ENCODE measurements at places on chromosomes 16 and 17.

- no peak for DNase-seq
These were observed 10.0 kb downstream of the RAPGEFL1 start for GRCh38 chr17:40187238-40187637.

DNA sequence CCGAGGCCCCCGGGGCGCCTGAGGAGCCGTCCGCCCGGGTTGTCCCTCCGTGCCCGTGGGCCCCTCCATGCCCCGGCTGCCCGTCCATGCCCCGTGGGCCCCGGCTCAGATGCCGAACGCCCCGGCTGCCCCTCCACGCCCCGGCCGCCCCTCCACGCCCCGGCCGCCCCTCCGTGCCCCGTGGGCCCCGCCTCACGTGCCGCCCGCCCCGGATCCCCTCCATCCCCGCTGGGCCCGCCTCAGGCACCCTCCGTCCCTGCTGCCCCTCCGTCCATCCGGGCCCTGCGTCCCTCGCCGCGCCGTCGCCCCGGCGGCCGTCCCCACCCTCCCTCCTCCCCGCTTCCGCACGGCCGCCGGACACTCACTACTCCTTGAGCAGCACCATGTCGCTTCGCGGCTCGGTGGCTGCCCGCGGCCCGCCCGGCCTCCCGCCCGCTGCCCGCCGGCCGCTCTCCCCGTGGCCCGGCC, 382 bp downstream of the PITPNA start:
- no peak for DNase-seq

GRCh38 chr17:53092072-53092471, 730.7 kb upstream of the KIF2B start:
- no peak for DNase-seq

GRCh38 chr17:29032857-29033197, 10.1 kb upstream of the PIPOX start:
- DNase-seq = no peak

- no peak for DNase-seq
These were observed 18.5 kb downstream of the TBKBP1 start for GRCh38 chr17:47712330-47713023.

GRCh38 chr16:2008631-2009163, 924 bp downstream of the ZNF598 start:
- no peak for DNase-seq

GRCh38 chr16:71358464-71358998, at the start of gene CALB2:
CALB2 (plus strand) TSS chr16:71358723; CDS start chr16:71358793, 70 bp downstream.
- peak; percentile 64 for DNase-seq

DNA sequence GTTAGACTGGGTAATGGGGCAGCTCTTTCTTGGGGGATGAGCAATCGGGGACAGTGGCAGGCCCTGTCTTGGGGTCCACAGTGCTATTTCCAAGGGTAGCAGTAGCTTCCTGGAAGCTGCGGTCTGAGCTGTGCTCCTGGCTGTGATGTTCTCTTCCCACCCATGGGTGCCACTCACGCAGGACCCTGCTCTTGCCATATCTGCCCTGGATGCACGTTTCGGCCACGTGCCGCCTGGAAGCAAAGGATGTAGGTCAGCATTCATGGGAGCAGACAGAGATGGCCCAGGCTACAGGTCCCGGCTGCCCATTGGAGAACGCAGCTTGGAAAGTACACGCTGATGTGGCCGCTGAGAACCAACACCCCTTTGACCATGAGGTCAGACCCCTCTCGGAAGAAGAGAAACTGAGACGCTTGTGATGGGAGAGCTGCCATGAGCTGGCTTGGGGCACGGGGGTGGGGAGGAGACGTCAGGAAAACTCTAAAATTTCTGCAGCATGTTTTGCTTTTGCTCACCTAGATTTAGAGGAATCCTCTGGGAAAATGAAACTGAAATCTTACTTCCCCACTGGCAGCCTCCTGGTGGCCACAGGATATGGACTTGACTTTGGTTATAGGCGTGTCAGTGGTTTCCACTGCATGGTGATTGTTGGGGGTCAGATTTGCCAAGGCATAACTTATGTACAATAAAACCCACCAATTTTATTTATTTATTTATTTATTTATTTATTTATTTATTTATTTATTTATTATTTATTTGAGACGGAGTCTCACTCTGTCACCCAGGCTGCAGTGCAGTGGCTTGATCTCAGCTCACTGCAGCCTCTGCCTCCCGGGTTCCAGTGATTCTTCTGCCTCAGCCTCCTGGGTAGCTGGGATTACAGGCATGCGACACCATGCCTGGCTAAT, 36.2 kb upstream of the IRF8 start:
- DNase-seq = no peak

DNA sequence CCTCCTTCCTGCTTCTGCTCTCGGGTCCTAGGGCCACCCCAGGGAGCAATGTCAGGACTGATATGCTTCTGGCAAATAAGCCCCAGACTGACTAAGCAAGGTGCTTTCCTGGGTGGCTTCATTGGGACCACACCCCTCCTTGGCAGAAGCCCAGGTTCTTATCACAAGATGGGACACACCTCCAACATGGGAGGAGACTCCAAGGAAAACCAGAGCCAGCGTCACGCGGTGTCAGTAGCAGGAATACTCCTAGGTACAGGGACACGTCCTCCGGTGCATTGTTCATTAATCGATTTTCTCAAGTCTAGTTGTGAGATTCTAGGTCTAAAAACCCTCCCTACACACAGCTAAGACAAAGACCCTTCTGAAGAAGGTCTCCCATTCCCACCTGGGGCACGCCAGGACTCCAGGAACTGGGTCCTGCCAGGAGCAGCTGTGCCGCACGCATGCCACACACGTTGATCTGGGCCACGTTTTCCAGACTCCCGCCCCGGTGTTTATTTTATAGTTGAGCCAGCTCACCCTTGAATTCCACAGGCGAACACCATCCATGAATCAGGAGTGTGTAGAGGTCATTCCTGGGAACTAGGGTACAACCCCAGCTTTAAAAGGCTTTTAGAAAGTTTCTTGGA, 30.8 kb downstream of the FA2H start:
- no peak for DNase-seq

DNA sequence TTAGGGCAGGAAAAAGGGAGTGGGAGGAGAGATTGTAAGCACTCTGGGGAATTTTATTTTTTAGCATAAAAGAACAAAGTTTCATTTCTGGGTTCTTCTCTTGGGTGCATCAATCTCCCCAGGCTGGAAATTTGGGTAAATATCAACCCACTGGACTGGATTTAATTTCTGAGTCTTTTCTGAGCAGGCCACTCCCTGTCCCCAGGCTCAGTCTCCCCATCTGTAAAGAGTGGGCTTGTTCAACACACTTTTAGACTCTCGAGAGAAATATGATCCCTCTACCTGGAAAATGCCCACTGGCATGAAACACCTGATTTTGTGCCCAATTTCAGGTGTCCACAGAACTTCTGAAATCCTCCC, 617 bp upstream of the VTN start:
- DNase-seq = no peak

GRCh38 chr17:52159246-52160135, 977 bp upstream of the CA10 start:
- DNase-seq = no peak

DNA sequence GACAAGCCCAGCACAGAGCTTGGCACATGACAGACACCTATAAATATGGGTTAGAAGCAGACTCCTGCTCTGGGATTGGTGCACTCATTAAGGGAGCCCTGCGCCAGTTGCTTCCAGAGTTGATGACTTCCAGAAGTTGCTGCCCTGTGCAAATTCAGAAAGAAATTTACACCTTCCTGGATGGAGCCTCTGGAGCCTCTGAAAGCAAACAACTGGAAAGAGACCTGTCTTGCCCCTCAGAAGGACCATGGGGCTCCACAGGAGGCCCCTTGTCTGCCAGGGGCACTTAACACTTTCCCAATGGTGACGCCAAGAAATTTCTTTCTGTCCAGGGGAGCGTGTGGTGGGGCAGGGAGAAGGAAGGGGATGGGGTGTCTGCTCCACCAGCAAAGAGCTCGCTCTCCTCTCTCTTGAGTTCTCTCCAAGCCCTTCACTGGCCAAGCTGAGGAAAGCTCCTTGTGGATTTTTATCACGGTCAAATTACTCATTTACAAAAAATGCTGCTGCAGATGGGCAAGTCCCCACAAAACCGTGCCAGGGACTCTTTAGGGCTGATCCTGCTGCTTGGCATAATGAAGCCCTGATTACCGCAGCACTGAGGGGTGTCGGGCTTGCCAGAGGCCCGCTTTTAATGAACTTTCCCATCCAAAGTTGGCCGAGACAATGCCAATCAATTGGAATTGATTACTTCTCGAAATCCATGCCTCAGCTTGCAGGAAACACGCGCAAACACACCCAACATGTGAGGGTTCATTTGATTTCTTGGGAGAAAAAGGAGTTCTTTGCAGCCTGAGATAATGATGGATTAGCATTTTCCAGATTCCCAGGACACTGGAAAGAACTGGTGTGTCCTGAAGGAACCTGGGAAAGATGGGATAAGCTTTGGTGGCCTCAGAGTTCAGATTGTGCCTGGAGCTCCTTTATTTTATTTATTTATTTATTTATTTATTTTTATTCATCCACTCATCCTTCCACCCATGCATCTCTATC, 583.6 kb upstream of the CDH5 start:
- DNase-seq = peak; percentile 81

GRCh38 chr17:4479982-4480751, 18.5 kb upstream of the SPNS2 start:
- no peak for DNase-seq

GRCh38 chr17:38779965-38780752, 19.2 kb downstream of the PIP4K2B start:
- no peak for DNase-seq

DNA sequence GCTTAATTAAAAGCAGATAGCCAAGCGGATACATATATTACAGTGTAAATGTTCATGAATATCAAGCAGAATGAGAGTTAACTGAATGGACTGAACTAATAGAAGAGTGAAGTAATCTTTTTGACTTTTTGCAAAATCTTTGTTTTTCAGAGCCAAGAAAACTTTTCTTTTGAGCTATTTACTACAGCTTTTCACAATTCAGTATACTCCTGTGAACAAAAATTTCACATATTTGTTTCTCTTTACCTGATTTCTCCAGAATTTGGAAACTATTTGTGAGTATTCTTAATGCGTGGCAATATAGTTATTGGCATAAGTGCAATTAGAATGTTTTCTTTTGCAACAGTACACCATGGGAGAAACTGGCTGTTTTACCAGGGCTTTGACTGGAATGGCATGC, 9.1 kb upstream of the DUXB start:
- DNase-seq = no peak

DNA sequence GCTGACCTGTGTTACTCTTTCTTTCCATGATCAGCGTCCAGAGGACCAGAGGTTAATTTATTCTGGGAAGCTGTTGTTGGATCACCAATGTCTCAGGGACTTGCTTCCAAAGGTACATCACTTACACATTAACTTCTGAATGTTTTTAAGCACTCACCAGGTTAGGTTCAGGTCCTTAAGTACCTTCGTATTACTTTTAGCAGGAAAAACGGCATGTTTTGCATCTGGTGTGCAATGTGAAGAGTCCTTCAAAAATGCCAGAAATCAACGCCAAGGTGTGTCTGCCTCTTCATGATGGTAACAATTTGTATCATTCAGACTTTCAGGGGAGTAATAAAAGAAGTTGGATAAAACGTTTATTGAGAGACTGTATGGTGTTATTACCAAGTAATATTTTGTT, 3.3 kb downstream of the HERPUD1 start:
- no peak for DNase-seq

GRCh38 chr16:24825696-24826095, 20.1 kb upstream of the SLC5A11 start:
- no peak for DNase-seq

DNA sequence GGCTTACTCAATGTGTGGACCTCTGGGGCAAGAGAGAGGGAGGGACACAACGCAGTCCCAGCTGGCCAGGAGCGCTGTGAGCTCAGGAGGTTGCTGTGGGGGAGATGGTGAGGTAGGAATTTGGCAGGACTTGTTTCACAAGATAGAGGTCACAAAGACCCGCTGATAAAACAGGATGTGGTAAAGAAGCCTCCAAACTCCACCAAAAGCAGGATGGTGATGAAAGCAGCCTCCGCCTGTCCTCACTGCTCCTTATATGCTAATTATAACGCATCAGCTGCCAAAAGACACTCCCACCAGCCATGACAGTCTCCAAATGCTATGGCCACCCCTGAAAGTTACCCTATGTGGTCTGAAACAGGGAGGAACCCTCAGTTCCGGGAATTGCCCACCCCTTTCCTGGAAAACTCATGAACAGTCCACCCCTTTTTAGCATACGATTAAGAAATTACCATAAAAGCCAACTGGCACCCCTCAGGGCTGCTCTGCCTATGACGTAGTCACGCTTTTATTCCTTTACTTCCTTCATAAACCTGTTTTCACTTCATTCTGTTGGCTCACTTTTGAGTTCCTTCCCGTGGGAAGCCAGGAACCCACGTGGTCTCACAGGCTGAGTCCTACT, 5.3 kb upstream of the EIF4A3 start:
- DNase-seq = no peak

DNA sequence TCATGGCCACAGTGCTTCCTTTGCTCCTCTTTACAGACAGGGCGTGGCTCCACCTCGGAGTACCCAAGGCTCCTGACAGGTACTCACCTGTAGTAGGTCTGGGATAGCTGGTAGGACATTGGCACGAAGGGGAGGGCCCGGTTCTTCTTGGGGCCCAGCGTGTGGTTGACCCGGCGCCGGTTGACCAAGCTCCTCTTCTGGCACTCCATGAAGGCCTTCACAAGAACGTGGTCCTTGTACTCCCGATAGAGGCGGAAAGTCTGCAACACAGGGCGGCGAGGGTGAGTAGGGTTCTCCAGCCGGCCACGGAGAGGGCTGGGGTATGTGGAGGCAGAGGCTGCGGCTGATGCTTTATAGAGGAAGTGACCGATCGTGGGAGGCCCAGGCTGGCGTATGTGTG, 69.7 kb downstream of the IL21R start:
- no peak for DNase-seq

GRCh38 chr16:68590201-68590994, 51.3 kb downstream of the ZFP90 start:
- peak; percentile 64 for DNase-seq

GRCh38 chr17:27892866-27893769, at the start of gene LYRM9:
LYRM9 (minus strand) TSS chr17:27893365; CDS start chr17:27882694, 10,671 bp downstream.
- peak; percentile 93 for DNase-seq

GRCh38 chr17:48593840-48594537, 410 bp upstream of the HOXB5 start:
- DNase-seq = peak; percentile 88

All from right hindlimb (tissue), 1 donor.